ENCODE measurements at places on chromosomes 11 and 22.

DNA sequence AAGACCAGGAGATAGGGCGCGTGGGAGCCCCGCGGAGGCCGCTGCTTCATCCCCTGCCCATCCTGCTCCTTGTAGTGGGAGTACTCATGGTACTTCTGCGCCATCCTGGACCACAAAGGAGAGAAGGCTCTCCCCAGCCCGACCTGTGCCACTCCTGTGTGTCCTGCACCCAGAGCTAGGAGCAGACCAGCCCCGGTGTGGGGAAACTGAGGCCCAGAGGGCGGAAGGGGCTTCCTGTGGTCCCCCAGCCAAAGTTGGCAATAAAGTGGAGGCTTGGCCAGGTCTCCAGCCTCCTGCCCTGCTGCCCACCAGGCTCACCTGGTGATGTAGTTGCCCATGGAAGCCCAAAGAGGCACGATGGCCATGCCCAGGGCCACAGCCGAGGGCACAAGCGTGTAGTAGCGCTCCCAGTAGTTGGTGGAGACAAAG is 4.7 kb downstream of the UNC93B1 start:
- DNase-seq = no peak

- no peak for DNase-seq
These were observed 32.1 kb upstream of the CLPB start for GRCh38 chr11:72466410-72466809.

GRCh38 chr22:46262449-46263215 is 511 bp downstream of the PKDREJ start:
- no peak for DNase-seq

- no peak for DNase-seq
These were observed 15.4 kb upstream of the MYOD1 start for GRCh38 chr11:17703951-17704350.

DNA sequence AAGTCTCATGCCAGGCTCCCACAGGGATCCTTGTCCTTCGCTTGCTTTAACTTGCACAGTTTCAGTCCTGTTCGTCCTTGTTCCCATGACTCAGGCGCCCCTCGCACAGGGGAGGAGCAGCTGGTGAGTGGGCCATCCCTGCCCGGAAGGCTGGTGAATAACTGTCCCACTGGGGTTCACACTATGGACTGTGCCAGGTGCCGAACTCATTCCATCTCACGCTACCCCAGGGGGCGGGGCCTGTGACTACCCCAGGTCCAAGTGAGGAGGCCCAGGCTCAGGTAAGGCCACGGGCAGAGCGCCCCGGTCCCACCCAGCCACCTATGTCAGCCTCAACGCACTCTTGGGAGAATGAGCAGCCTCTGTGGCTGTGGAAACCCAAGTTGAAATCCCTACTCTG is 7.2 kb upstream of the CARD10 start:
- no peak for DNase-seq

DNA sequence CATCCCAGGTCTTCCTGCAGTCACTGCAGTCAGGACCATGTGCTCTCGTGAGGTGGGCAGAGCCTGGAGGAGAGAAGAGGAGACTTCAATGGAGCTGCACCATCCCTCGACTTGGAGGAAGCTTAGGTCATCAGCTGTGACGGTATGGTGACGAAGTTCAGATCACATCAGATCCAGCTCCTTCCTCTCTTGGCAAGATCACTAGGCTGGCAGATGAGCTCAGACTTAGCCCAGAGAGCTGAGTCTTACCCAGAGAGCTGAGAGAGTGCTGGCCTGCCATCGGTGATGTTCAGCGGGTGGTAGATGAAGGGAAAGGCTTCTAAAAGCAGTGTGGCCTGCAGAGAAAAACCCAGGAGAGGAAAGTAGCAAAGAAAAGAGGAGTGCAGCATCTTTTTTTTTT is 1.8 kb upstream of the SLC15A3 start:
- no peak for DNase-seq

- DNase-seq = no peak
These were observed 1.9 kb upstream of the CSNK1E start for GRCh38 chr22:38318792-38319773.

GRCh38 chr11:63505857-63506528 is at the start of gene LGALS12:
Gene LGALS12, plus strand, starts transcription at chr11:63506084. Its CDS starts 375 bp downstream, at chr11:63506459.
- DNase-seq = no peak

DNA sequence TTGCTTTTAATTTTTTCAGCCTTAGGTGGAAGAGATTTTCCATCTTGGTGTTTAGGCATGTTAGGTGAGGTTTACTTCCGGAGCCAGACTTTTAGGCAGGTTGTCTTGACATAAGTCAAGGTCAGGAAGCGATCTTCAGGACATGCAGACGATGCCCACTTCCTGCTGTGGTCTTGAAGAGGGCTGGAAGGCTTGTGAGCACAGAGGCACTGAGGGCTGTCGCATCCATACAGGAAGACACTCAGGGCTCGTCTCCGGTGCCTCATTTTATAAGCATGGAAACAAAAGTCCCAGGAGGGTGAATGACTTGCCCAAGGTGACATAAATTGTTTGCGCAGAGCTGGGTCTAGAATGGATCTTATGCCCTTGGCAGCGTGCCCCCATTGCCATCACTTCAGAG is 30.8 kb downstream of the MARK2 start:
- DNase-seq = no peak

- no peak for DNase-seq
These were observed 60.1 kb downstream of the ARFGAP3 start for GRCh38 chr22:42797011-42797410.
